Stimulated activated naive CD4-positive, alpha-beta T cell treated with Interleukin-2 at 50 U/mL for 16 hours (primary cell): ENCODE measurements at places on chromosomes 3 and 15.

DNA sequence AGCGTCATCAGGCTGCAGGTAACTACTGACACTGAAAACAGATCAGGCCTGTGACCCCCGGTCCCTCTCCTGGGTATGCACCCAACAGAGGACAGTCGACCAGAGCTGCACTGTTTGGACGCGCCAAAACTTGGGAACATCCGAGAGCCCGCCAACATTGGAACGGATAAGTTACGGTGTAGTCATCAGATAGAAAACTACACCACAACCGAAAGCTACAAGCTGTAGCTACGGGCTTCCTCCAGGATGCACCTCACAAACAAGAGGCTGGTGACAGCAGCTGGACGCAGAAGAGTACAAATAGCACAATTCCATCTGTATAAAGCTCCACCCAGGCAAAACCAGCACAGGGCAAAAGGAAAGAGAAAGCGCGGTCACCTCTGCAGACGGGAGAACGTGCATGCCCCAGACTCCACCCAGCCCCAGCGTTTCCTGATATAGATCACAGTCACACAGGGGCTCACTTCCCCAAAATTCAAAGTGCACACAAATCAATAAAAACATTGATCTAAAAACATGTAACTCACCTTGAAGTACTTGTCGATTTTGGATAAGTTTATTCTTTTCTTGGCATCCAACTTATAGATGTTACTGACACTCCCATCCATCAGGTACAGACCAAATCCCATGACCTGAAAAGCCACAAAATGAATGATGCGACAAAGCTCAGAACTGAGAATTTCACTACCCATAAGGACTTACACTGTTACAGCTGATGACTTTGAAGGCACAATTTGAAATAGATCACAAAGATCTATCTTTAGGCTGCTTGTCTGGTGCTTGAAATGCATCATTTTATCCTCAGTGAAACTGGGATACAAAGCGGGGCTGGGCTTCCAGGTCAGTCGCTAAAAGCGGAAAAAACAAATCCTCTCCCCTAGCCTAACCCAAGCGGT, 43.3 kb downstream of the CYFIP1 start:
- DNase-seq: no peak

GRCh38 chr3:52983336-52983807, 62.5 kb downstream of the SFMBT1 start:
- DNase-seq: peak; percentile 43

GRCh38 chr3:117611211-117611610, 901.6 kb downstream of the TUSC7 start:
- DNase-seq: no peak

- DNase-seq: peak; percentile 14
These were observed 4.0 kb downstream of the GLYCTK start for GRCh38 chr3:52291508-52292181.

- no peak for DNase-seq
These were observed 6.5 kb upstream of the BCL2A1 start for GRCh38 chr15:79977431-79978054.

- no peak for DNase-seq
These were observed 507.0 kb downstream of the TBL1XR1 start for GRCh38 chr3:176690083-176690869.

DNA sequence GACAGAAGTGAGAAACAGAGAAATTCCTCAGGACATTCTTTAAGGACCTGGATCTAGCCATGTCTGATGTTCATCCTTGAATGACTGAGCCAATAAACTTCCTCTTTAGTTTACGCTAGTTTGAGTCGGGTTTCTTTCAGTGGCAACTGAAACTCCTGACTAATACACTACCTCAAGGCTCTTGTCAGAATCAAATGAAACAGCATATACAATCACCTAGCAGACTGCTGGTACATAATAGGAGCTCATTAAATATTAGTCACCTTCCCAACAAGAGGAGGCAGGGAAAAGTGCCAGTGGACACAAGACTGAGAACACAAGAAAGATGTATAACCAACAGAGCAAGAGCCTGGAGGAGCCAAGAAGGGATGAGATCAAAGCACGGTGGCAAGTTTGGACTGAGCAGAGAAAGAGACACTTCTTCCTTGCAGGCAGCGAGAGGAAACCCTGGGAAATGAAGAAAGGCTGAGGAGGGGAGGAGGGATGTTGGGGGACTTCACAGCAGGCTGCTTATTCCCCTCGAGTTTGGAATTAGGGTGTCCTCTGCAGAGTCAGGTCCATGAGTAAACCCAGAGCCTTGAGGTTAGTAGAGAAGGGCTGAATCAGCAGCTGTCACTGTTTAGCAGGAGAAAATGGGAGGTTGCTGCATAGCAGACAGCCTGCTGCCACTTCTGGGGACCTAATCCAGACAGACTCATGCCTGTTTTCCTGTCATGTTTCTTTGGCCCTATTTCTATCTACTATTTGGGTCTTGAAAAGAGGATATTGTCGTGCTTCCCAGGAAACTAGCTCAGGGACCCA, 73.3 kb downstream of the MRPL46 start:
- DNase-seq: no peak

GRCh38 chr3:72663429-72663828, 184.8 kb downstream of the SHQ1 start:
- DNase-seq: no peak

DNA sequence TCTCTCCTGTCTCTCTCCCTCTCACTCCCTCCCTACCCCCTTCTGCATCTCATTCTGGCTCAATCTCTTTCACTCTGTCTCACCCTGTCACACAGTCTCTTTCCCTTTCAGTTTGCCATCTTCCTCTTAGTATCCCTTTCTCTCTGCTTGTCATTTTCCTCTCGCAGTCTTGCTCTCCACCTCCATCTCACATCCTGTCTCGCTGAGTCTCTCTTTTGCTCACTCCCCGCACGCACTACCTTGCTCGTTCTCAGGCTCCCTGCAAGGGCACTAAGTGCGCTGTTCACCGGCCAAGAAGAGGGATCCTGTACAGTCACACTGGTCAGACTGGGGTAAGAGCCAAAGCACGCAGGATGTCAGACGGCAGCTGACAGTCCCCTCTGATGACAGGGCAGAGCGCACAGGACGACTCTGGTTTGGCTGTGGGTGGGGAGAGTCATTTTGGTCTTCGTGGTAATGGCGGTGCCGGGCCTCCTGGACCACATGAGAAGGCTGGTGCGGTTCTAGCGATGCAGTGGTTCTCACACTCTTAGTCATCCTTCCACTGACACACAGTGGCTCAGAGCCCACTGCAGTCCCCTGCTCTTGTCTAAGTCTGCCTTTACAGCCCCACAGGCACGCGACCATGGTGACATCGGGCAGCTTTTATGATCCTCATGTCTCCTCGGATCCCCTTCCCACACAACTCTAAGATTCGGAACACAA, 356.8 kb downstream of the FOXP1 start:
- DNase-seq: peak; percentile 94

- no peak for DNase-seq
These were observed 537.5 kb downstream of the ZPLD1 start for GRCh38 chr3:102972350-102972749.

DNA sequence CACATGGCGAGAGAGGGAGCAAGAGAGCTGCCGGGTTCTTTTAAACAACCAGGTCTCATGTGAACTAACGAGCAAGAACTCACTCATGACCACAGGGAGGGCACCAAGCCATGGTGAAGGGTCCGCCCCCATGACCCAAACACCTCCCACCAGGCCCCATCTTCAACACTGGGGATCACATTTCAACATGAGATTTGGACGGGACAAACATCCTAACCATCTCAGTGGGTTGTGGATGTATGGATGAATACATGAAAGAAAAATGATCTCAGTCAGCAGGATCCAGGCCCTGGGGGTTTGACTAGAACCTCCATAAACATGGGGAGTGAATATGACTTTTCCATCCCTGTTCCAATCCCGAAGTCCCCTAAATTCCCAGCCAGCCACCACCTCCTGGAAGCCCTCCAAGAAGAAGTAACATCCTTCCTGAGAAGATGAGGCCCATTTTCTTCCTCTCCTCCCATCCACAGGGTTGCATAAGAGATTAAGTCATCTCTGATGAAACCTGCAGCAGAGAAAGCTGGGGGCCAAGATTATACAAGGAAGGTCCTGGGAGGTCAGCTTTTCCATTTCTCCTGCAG, 9.5 kb downstream of the CAV3 start:
- DNase-seq: no peak

DNA sequence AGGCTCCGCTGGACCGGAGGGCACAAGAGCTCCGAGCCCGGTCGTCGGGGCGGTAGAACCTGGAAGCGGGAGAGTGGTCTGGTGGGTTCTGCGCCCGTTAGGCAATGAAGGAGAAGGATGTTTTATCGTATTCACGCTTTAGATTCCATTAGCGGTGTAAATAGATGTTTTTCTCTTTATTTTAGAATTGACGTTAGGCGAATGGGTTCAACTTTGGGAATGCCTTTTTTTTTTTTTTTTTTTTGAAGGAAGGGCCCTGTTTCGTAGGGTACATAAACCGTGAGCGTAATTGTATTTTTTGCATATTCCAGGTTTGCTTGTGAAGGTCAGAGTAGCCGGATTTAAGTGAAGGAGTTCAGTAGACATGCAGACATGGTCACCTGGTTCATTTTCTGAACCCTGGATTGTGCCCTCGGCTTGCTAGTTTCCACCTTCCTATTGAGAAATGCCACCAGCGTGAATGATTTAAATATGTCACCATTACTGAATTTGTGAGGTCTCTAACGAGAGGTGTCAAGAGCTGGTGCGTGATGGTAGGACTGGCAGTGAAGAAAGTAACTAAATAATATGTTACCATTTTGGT, 808 bp downstream of the RBM6 start:
- DNase-seq: no peak

- no peak for DNase-seq
These were observed 447.8 kb downstream of the FHIT start for GRCh38 chr3:60803216-60804173.

DNA sequence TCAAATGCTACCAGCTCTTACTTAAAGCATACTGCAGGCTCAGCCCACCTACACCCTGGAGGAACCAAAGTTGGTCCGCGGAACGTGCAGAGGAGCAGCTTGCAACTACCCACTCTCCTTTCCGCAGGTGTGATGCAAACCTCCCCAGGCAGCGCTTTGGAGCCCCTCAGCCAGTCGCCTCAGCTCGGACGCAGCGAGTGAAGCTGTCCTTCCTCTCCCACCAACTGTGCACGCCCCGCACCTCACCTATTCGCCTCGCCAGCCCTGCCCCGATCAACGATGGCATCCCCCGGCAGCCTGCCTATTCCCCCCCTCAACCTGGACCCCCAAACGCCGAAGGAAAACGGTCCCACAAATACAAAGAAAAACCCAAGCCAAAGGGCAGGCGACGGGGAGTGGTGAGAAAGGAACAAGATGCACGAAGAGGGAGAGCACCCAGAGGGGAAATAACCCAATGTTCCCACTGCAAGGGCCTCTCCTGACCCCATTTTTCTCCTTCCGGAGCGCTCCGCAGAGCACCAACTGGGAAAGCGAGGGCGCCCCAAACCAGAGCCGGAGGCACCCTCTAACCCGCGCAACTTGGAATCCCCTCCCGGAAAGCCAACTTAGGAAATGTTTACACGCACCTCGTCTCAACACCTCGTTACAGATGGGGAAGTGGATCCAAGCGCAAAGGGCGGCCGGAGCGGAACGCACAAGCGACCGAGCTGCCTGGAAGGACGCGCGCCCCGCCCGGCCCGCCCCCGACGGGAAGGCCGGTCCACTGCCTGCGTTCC, 665 bp downstream of the GLB1 start:
- DNase-seq: peak; percentile 33

- no peak for DNase-seq
These were observed 329.4 kb downstream of the TBC1D5 start for GRCh38 chr3:17412950-17413530.

DNA sequence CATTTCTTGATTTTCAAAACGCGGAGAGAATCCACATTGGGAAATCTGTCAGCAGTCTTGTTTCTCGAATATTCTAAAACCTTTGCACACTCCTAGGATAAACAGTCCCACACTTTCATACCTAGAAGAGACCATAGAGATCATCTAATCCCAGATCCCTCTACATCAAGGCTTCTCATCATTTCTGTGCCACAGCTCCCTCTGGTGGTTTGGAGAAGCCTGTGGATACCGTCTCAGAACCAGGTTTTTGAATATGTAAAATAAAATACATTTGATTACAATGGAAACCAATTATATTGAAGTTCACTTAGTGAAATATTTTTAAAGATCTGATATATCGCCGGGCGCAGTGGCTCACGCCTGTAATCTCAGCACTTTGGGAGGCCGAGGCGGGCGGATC, 211.9 kb upstream of the GOLGA6L4 start:
- no peak for DNase-seq

- DNase-seq: no peak
These were observed 51.6 kb upstream of the ACKR4 start for GRCh38 chr3:132545471-132545870.

DNA sequence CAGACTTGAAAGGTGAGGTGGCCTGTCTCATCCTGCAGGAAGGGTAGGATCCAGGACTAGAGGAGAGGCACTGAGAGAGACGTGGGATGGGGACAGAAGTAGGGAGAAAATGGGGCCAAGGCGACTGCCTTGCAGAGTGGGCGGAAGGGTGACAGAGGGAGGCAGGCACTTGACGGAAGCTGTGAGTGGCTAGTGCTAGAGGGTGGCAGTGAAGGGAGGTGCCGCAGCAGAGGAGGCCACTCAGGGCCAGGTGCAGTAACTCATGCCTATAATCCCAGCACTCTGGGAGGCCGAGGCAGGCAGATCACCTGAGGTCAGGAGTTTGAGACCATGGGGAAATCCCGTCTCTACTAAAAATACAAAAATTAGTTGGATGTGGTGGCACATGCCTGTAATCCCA, 7.3 kb downstream of the CCDC33 start:
- no peak for DNase-seq

DNA sequence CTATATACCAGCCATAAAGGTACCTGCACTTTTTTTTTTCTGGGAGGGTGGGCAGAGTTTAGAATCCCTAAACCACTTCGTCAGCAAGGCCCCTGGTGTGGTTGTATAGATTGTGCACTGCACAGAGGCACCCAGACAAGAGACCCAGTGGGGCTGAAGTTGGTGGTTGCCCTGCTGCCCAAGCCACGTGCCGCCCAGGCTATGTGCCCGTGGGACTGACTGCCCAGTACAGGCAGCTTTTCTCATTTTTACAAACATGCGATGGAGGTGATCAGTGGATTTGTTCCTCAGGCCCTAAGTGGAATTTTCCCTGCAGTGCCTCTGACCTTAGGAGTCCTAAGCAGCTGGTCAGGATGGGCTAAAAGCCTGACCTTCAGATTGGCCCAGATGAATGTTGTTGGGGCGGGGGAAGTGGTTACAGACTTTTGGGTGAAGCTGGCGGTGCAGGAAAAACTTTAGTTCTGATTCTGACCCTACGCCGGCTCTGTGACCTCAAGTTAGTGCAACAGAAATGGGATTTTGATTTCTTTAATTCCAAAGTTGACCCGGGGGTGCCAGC, 34.9 kb upstream of the LIMD1 start:
- no peak for DNase-seq

- DNase-seq: no peak
These were observed 7.6 kb downstream of the HSPBAP1 start for GRCh38 chr3:122786066-122786465.
